ENCODE measurements at places on chromosomes 5 and 9.

DNA sequence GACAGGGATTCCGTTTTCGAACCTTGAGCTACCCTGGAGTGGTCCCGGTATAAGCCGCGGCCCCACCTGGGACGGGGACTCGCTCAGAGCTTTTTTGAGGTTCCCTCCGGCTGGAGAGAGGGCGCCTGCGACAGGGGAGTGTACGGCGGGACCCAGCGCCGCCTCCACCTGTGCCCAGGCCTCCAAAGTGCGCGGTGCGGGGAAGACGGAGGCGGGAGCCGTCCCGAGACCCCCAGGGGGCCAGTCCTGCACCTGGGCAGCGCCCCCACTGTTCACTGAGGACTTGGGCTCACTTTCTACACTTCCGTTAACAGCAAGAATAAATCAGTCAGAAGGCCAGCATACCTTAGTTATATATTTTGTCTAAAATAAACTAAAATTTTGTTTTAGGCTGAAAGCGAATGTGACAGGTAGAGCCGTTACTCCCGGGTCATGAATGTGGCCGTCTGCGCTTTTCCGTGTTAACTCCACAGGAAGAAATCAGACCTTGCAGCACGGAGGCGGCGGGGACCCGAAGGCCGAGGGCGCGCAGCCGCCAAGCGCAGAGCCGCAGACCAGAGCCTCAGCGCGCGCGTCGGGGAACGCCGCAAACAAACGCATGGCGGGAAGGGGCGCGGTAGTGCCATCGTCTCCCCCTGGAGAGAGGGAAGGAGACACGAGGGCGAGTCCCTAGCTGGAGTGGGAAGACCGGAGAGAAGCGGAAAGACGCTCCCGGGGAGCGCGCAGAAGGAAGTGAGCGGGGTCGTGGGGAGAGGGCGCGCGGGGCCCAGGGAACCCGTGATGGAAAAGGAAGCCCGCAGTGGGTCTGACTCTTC lies 14.1 kb downstream of the TRIM7 start:
- no peak for DNase-seq

- DNase-seq = peak; percentile 21
Measured at GRCh38 chr9:27460226-27461023, 63.7 kb upstream of the IFNK start.

DNA sequence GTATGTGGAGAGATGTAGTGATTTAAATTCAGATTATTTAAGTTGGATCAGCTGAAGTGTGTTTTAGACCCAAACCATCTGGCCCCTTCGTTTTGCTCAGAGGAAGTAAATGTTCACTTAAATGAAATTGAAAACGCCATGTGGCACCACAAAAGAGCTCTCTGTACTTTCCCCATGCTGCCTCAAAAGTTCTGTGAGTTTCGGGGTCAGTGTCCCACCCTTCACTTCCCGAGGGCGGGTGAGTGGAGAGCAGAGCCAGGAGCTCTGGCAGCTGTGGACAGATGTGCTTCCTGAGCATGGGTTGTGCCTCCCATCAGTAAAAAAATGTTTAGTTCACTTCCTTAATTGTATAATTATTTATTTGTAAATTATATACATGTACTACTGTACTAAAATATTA lies 48.4 kb downstream of the PSD2 start:
- no peak for DNase-seq

GRCh38 chr5:171537070-171537849 lies 117.8 kb downstream of the FGF18 start:
- DNase-seq = no peak

DNA sequence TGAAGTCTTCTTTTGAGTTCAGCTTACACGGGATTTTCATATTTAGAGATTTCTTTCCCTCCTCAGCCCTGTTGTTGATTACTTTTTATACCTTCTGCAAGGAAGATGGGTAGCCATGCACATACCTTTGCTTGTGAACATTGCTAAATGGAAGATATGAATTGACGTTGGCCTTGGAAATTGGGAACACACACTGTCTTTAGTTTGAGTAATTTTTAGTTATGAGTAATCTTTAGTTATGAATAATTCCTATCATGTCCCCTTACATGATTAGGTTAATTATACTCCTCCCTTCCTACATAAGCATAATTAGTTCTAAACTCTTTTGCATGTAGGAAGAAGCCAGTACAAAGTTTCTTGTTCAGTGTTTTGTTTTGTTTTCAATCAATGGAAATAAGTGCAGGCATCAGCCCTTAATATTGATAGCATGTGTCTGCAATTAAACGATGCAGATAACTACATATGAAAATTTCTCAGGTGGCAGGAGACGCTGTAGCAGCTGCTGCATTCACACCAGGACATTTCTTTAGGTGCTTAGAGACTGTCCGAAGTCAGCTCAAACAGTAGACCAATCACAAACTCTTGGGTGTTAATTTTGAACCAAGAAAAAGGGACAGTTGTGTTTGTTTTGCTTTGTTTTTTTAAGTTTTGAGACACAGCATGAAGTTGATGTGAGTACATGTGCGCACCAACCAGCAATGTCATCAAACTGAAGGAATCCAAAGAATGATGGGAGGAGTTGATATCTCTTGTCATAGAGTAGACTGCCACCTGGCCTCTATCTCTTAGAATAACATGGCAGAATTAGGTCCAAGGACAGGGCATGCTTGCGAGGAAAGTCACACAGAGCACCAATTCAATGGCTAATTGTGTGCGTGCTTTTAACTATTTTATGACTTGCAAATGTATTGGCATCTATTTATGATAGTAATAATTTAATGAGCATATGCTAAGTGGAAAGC lies 51.4 kb downstream of the SMARCA2 start:
- no peak for DNase-seq

DNA sequence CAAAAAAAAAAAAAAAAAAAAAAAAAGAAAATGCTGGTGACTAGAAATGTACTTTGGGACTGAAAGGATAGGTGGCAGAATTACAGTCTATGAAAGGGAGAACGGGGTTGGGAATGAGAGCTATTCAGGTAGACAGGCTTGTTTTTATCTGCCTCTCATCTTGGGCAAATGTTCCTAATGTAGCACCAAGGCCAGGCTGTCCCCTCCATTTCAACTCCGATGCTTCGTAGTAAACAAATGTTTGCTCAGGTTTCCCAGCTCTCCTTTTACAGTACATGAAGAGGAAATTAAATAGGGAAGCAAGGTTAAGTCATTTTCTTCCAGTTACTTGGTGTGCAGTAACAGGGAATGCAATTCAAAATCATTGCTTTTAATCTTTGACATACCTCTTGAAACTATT lies 4.4 kb upstream of the BASP1 start:
- DNase-seq = no peak

DNA sequence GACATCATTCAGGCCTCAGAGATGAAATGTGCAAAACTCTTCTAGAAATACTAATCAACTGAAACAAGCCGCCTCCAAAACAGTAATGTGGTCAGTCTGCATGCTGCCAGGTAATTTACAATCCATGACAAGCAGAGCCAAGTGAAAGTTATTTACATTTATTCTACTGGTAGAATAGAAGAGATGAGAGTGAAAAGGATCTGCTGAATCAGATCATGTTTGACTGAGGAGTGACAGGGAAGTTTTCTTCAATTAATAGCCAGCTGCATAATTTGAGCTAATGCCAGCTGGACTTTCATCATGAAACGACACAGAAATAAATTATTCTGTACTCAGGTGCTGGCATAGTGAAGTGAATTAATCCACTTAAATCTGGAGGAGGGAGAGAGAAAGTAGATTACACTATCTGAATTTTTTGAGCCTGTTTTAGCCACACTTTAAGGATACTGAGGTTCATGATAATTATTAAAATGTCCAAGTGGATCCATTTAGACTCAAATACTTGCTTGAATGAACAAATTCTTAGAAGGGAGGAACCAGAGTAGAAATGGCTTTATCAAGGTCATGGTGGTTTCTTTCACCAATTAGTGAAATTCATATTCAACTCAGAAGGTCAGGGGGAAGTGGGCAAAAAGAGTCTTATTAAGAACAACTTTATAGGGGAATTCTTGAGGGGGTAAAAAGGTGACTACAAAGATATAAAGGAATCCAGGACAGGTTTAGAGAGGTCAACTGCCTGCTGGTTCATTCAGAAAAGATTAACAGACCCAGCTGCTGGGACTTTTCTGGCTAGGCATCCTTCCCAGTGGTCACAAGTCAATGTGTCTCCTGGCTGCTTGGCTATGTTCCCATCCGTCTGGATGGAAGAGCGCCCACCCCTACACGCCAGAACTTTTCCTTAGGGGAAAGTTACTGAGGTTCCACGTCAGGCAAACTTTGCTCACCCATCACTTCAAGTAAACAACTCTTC lies 350.4 kb downstream of the PDE4D start:
- DNase-seq = no peak

- DNase-seq = peak; percentile 34
Measured at GRCh38 chr5:167861129-167861927, 430.1 kb upstream of the WWC1 start.

DNA sequence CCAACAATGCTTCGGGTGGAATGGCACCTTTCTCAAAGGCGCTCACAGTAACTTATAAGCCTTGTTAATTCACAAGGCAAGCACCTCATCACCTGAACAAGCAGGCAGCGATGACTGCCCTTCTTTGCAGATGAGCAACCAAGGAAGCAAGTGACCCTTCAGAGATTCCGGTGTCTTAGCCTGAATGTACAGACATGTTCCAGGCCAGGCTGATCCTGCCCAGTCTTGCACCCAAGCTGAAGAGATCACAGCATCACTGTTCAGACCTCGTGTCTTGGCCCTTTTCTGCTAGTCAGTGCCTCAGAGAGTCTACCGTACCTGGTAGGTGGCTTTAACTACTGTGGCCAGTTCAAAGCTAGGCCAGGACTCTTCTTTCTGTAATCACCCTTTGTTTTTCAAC lies 94.7 kb upstream of the ERCC6L2 start:
- no peak for DNase-seq

DNA sequence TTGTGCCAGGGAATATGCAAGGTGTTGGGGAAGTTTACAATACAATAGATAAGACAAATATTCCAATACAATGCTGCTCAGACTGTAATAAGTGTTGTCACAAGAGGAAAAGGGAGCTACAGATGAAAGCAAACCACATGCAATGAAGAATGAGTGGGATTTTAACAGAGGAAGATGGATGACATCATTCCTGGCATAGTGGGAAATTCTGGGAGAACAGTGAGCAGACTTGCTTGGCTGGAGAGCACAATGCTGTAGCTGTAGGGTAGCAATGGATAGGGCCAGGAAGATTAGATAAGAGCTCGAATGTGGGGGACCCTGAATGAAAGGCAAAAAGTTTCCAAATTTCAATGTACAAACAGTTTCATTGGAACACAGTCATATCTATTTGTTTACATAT lies 9.5 kb upstream of the DPYSL3 start:
- DNase-seq = no peak

- DNase-seq = no peak
Measured at GRCh38 chr9:15139469-15139868, 167.5 kb downstream of the TTC39B start.

DNA sequence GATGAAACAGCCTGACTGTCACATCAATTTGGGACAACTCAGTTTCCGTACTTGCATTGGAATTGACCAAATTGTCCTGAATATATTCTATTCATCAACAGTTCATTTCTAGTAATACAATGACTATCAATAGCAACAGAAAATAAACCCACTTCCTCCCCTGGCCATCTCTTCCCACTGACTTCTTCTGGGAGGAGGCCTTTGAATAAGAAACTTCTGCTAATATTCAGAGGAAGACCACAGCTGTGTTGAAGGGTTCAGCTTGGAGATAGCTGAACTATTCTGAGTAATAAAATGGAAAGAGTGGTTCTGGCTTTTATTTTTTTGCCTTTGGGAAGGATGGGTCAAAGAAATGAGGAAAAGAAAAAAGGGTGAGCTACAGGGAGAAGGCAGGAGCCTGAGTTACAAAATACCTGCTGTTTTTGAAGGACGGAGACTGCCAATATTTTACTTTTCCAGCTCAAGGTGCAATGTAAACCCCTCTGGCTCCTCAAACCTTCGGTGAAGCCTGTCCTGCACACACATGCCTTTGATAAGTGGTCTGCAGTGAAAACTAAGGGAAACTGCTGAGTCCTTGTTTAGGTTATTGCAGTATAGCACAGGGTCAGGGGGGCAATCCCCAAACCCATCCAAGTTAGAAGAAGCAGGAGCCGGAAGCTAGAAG lies 29.9 kb downstream of the FYB1 start:
- DNase-seq = no peak

GRCh38 chr5:1639757-1640156 lies 116.0 kb upstream of the LPCAT1 start:
- DNase-seq = no peak

DNA sequence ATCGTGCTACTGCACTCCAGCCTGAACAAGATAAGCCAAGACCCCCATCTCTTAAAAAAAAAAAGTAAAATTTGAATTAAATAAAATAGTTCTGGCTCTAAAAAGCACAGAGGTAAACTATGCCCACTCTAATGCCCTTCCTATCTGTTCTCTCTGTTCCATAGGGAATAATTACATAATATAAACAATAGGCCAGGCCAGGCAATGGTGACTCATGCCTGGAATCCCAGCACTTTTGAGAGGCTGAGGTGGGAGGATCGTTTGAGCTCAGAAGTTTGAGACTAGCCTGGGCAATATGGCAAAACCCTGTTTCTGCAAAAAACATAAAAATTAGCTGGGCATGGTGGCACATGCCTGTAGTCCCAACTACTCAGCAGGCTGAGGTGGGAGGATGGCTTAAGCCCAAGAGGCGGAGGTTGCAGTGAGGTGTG lies 47.4 kb downstream of the MYO10 start:
- no peak for DNase-seq

DNA sequence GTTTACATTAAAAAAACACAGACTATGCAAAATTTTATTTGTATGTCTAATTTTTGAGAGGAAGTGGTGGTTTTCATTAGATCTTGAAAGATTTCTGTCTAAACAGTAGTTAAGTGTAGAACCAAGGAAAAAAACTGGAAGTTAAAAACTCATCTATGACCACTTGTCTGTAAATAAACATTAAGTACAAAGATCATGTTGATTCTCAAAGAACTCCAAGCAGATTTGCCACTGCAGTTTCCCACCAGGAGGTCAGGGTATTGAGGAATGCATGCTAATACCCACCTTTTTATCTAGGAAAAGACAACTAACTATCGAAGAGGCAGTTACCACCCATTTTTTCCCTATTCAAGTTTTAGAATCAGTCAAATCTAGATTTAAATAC lies 1.9 kb downstream of the STOM start:
- DNase-seq = no peak

DNA sequence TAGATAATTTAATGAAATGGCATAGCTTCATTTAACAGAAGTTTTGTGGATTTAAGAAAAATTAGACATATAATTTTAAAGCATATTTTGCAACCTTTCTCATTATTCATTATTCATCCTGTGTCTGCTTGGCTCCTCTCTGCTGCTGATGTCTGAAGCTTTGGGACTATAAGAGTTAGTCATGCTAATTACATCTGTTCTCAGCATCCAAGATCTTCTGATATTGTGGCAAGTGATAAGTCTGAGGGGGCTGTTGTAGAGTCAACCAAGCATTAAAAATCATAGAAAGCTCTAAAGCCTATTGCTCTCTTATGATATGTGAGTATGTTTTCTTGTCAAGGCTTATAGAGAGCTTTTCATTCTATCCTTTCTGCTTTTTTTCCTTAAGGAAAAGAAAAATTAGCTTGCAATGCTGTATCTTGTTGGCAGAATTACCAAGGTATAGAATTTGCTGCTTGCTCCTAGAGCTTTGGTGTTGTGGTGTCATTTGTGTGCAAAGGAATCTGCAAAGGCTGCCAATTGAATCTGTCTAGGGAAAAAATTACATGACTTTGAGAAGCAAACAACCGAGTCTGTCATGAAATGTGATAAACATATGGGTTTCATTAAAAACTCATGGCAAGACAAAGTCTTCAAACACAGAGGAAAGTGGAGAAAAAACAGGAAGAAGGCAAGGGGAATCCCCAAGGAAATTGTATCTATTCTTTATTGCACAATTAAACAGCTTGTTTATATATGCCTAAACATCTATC lies 156.1 kb upstream of the DAB2 start:
- DNase-seq = peak; percentile 36

- DNase-seq = no peak
Measured at GRCh38 chr9:107674721-107675277, 185.2 kb upstream of the KLF4 start.
